ENCODE measurements at places on chromosomes 1 and 21.
A peak's percentile ranks its signal among the peaks of the same experiment; 100 is the strongest.

DNA sequence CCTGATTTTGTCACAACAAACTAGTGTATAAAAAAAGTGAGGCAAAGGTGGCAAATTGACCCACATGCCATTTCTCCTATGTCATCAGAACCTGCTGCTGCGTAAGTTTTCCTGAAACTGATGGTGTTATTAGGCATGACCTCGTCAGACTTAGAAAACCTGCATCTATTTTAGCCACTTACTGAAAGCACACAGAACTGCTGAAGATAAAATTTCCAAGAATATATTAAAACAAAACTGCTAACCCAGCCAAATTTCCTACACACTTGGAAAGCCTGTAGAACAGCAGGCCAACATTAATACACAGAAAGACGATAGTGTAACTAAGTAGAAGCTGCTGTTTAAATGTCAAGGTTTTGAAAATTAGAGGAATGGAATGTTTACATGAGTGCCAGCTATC is 674.5 kb upstream of the CXADR start:
- no peak for DNase-seq

DNA sequence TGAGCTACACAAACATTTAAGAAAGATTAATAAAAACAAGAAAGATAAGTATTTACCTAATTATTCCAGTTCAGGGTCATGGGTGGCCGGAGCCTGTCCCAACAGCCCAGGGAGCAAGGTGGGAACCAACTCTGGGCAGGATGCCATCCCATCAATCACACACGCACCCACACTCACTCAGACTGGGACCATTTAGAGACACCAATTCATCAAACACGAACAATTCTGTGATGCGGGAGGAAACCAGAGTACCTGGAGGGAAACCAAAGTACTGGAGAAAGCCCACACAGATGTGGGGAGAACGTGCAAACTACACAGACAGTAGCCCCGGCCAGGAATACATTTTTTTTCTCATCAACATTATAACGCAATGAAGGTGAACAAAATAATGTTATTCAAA is 16.2 kb downstream of the WASF2 start:
- peak; percentile 22 for DNase-seq

- DNase-seq, result no peak
Measured at GRCh38 chr1:228275179-228275429, 67.3 kb downstream of the OBSCN start.

DNA sequence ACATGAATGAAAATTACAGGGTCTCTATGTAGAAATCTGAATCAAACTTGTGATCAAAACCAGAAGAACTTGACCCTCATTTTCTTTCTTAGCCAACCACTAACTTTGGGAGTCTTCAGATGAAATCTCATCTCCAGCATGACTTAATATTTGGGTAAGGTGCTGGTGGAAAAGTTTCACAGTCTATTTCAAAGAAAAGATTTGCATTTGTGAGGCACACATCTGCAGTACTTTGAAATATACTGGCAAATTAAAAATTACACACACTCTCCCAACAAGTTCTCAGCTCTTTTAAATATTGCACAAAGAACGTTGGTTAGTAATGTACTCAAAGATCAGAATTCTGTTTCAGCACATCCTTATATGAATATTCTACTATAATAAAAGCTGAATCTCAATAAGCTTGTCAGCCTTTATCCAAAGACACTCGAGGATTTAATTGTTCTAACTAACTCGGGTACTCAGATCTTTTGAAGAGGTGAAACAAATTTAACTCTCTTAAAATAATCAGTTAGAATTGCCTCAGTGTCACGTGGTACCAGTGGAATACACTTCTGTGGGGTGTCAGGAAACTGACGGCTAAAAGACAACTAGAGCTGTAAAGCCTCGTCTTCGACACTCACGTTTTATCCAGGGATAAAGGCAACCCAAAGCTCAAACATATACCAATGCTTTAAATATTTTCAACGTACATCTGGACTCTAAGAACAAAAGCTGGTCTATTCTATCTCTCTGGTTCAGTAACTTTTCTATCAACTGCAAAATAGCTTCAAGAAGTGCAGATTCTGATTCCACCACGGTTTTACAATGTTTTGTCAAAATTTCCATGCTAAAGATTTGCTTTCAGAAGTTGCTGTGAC is 19.0 kb downstream of the SAMSN1 start:
- no peak for DNase-seq

DNA sequence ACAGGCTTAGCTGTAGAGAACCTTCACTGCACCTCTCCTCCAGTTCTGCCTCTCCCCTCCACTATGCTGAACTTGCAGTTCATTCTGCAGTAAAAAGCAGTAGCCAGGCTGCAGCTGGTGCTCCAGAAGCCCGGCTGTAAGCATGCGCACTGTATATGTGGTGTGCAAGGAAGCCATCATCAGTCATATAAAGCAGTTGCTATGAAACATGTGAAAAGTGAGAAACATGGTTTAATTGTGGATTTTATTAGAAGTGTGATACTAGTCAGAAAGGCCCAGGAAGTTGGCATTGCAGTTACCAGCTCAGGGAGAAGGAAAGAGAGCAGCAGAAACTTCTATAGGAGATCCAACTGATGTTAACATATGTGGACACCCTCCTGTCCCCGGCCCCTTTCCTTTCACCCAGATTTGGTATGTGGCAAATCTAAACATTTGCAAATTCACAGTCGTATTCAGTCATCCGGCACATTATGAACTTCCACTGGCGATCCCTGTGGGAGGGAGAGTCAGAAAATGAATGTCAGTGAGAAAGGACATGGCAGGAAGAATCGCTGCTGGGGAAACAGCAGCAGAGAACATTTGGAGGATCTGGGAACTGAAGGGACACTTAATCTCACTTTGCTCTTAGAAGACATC is 32.8 kb downstream of the DPT start:
- DNase-seq, result no peak

DNA sequence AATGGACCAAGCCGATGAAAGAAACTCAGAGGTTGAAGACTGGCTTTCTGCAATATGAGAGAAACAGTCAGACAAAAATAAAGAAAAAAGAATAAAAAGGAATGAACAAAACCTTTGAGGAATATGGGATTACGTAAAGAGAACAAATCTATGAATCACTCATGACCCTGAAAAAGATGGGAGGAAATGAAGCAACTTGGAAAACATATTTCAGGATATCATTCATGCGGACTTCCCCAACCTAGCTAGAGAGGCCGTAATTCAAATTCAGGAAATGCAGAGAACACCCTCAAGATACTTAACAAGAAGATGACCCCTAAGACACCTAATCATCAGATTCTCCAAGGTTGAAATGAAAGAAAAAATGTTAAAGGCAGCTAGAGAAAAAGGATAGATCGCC is 705.3 kb upstream of the CHRM3 start:
- DNase-seq, result no peak

DNA sequence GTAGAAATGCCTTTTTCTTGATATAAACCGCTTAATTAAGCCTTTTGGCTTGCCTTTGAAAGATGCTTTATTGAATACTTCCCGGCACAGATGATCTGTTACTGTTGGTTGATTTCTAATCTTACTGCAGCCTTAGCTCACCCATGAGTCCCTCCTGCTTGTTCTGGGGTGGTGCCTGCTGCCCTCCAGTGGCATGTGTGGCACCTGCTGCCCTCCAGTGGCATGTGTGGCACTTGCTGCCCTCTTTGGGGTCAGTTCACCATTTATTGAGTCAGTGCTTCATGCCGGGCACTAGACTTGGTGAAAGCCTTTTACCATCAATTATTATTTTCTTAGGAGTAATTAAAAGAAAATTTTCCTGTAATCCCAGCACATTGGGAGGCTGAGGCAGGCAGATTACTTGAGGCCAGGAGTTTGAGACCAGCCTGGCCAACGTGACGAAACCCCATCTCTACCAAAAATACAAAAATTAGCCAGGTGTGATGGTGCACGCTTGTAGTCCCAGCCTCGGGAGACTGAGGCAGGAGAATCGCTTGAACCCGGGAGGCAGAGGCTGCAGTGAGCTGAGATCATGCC is 54.3 kb downstream of the ADARB1 start:
- DNase-seq, result peak; percentile 41

DNA sequence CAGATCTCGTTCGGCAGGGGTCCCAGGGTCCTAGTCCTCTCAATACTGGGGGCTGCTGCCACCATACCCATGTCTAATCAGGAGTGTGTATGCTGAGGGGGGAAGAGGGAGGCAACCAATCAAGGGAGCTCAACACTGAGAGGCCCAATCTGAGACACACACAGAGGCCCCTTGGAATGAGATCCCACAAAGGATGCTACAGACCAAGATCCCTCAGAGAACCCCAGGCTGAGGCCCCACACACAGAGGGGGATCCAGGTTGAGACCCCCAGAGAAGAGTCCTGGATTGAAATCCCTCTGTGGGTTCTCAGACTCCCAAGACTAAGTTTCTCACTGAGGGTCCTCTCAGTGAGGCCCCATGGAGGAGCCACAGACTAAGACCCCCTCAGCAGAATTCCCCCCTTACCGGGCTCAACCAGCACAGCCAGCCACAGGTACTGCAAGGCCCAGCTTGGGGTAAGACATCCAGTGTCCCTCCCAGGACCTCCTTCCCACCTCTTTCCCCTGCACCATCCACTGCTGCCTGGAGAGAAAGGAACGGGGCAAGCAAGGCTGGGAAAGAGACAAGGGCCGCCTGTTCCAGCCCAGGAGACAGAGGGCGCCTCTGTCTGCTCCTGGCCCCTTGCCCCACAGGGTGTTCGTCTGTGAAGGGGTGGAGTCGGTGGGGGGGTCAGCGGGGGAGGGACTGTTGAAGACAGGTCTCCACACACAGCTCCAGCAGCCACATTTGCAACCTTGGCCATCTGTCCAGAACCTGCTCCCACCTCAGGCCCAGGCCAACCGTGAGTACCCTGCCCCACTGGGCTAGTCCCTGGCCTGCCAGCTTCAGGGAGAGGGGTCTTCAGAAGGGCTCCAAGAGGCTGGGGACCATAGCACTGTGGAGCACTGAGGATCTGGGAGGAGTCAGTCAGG is at the start of gene S100A1:
TSS of gene S100A1 (plus strand) at position 720 of the 912 bp plus-strand sequence. CDS start 2,088 bp downstream, outside the sequence.
- no peak for DNase-seq

GRCh38 chr1:12548279-12548972 is 69.6 kb downstream of the DHRS3 start:
- no peak for DNase-seq

All from left kidney (tissue), 8 donors.